Cardiac atrium fibroblast (primary cell): ENCODE measurements at places on chromosomes 3 and 15. TPM values are rescaled to one million over a fixed set of nuclear protein-coding genes. Genes with fewer than 3 reads are reported as not detected.

CPN2 gene
- total RNA-seq: not detected in 2 replicates

SPINK8 gene
- not detected in 2 replicates for total RNA-seq

RTP4 gene
- total RNA-seq: 0.18 and 1.9 TPM in 2 replicates

KLHL40 gene
- total RNA-seq: not detected in 2 replicates

CX3CR1 gene
- total RNA-seq: not detected in 2 replicates

LDHAL6B gene
- total RNA-seq: not detected in 2 replicates

SCG3 gene
- total RNA-seq: not detected in 2 replicates

MYL3 gene
- total RNA-seq: 1.4 TPM in 1 of 2 replicates, not detected in the other

POPDC2 gene
- 0.81 TPM in 1 of 2 replicates, not detected in the other for total RNA-seq

WNT7A gene
- not detected in 2 replicates for total RNA-seq

ARID3B gene
- 0.65 and 0.90 TPM in 2 replicates for total RNA-seq

PTPRG gene
- 74.4 and 86.3 TPM in 2 replicates for total RNA-seq

NR1I2 gene
- not detected in 2 replicates for total RNA-seq

TAGLN3 gene
- total RNA-seq: not detected in 2 replicates

BCHE gene
- 2.3 and 2.4 TPM in 2 replicates for total RNA-seq

CHST2 gene
- total RNA-seq: 61.7 and 74.7 TPM in 2 replicates

RFX7 gene
- 3.1 and 7.5 TPM in 2 replicates for total RNA-seq

SH2D7 gene
- total RNA-seq: not detected in 2 replicates

SEC22C gene
- total RNA-seq: 75.6 and 78.7 TPM in 2 replicates

PDZRN3 gene
- total RNA-seq: 14.4 and 23.2 TPM in 2 replicates

TM4SF18 gene
- 0.36 and 2.4 TPM in 2 replicates for total RNA-seq

CCDC13 gene
- total RNA-seq: 0.72 TPM in 1 of 2 replicates, not detected in the other

TRH gene
- total RNA-seq: not detected in 2 replicates

CHP1 gene
- total RNA-seq: 116 and 173 TPM in 2 replicates

CLDN18 gene
- not detected in 2 replicates for total RNA-seq

PRR20G gene
- total RNA-seq: not detected in 2 replicates

EPB42 gene
- not detected in 2 replicates for total RNA-seq

UNC13C gene
- total RNA-seq: not detected in 2 replicates

ACOX2 gene
- 9.9 and 12.0 TPM in 2 replicates for total RNA-seq

NCBP2 gene
- 50.0 and 57.3 TPM in 2 replicates for total RNA-seq

RBP2 gene
- total RNA-seq: not detected in 2 replicates

GOLGA8B gene
- 1.6 and 22.2 TPM in 2 replicates for total RNA-seq

GOLGA8J gene
- total RNA-seq: not detected in 2 replicates

CHST13 gene
- total RNA-seq: not detected in 2 replicates

FILIP1L gene
- 18.1 and 22.0 TPM in 2 replicates for total RNA-seq

AGTR1 gene
- 2.9 and 3.1 TPM in 2 replicates for total RNA-seq

KNSTRN gene
- total RNA-seq: 14.3 and 16.5 TPM in 2 replicates
